Foreskin melanocyte (primary cell): ENCODE measurements at places on chromosomes 7 and 10.
A peak's percentile ranks its signal among the peaks of the same experiment; 100 is the strongest.

GRCh38 chr10:58237014-58237834, 30.5 kb downstream of the IPMK start:
- DNase-seq, result peak; percentile 35

GRCh38 chr7:135672560-135673359, 10.4 kb downstream of the STMP1 start:
- DNase-seq, result peak; percentile 59

DNA sequence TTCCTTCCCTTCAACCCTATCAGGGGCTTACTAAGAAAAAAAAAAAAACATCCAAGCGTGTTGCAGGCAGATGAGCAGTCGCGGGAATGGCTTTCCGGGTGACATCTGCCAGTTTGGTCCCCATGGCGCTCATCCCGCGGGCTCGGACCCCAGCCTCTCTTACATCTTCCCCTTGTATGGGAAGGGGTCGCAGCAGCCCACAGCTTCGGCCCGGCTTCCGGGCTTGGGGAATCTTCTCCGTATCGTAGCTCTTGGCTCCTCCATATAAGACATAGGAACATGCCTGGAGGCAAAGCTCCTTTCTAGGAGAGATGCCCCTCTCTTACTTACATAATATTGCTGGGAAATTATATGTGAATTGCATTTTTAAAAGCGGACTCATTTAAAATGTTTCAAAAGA, 99.5 kb downstream of the CUX1 start:
- no peak for DNase-seq

DNA sequence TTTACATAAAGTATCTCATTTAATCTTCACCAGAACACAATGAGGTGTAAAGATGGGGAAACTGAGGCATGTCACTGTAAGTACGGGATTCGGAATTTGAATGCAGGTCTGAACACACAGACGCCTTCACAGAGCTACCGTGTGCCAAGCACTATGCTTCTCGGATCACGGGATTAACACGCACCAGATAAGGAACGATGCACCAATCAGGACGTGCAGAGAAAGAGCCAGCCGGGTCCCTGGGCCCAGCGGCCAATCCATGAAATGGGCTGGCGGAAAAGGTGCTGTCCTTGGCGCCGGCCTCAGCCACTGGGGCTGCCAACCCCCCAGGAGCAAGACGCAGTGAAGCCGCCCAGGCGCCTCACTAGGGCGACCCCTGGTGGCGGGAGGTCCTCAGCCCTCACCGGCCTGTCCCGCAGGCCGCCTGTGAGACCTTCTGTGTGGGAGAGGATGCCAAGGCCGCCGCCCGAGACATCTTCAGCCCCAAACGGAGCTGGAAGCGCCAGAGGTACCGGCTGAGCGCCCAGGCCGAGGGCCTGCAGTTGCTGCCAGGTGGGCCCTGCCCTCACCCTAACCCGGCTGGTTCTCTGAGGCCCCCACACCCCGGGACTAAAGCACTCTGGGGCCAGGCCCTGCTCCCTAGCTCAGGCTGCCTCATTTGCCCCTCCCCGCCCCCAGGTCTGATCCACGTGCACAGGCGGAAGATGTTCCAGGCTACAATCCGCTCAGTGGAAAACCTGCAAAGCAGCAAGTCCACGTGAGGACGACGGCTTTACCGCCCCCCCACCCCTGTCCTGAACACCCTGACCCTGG, 15.6 kb downstream of the ATG9B start:
- no peak for DNase-seq

DNA sequence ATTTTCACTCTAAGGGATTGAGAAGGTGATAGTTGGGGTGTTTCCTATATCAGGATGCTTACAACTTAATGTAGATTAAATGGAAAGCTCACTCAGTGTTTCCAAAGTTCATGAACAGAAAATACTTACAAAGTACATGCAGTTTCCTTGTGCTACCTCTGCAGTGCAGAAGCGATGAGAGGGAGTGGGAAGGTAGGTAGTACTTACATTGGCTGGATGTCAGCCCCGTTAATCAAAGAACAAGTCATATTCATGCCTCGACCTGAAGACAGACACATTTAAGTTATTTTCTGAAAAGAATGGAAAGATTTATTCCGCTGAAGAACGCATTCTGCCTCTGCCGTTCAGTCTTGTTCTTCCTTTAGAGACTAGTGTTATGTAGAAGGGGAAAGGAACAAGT, 93.1 kb downstream of the ZMYND11 start:
- no peak for DNase-seq
